ENCODE measurements at places on chromosomes 1 and 21.

DNA sequence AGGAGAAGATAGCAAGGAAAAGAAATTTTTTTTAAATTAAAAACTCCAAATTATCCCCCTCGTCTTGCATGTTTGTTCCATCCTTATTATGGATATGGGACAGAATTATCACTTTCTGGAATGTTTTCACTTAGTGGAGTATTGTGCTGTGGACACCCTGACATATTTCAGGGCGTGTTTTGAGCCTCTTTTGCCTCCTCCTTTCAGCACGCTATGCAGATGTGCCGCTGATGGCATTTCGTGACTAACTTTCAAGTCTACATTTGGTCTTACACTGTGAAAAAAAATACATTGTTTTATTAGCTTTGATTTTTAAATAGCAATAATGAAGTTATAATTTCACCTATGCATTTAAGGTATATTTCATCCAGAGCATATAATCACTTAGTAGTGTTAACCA is 738.7 kb downstream of the LTN1 start:
- DNase-seq: no peak

GRCh38 chr1:56550138-56550858 is 29.1 kb downstream of the PLPP3 start:
- DNase-seq: no peak

GRCh38 chr1:156419854-156420204 is 50.8 kb downstream of the RHBG start:
- no peak for DNase-seq

GRCh38 chr1:3120994-3121393 is 52.0 kb downstream of the PRDM16 start:
- DNase-seq: no peak

GRCh38 chr1:24704411-24705259 is 40.6 kb upstream of the CLIC4 start:
- no peak for DNase-seq

DNA sequence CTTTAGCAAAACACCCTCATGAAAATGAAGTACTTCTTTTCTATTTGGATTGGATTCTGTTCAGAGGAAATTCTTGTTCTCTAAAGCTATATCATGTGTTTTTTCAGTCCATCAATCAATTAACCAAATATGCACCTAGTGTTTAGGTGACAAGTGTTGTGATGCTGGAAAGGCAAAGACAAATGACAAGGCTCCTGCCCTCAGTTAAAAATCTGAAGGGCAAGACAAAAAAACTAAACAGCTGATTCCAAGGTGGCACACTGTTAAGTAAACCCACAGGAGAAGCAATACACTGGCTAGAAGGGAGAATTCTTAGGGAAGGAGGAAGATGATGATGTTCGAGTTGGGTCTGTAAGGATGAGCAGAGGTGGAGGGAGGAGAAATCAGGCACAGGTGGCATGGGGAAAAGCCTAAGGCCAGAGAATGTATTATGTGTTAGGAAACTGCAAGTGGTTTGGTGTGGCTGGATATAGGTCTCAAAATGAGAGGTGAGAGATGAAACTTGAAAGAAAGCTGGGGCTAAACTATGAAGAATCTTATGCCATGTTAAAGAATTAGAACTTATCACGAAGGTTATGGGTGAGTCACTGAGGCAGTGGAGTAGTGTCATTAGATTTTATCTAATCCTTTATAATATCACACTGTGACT is 51.8 kb upstream of the GFI1 start:
- no peak for DNase-seq

DNA sequence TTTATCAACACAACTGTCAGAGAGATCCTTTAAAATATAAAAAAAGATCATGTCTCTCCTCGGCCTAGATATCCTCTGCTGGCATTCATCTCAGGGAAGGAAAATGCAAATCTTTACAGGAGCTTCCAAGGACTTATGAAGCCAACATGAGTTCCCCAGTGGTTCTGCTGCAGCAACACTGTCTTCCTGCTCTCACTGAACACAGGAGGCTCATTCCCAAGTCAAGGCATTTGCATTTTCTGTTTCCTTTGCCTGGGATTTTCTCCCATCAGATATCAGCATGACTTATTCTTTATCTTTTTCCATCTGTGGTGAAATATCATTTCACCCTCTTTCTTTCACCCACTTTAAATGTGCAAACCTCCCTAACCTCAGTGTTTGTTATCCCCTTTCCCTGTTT is 513.8 kb upstream of the ZP4 start:
- DNase-seq: no peak

GRCh38 chr1:43293176-43293575 is 7.6 kb upstream of the TIE1 start:
- DNase-seq: no peak

DNA sequence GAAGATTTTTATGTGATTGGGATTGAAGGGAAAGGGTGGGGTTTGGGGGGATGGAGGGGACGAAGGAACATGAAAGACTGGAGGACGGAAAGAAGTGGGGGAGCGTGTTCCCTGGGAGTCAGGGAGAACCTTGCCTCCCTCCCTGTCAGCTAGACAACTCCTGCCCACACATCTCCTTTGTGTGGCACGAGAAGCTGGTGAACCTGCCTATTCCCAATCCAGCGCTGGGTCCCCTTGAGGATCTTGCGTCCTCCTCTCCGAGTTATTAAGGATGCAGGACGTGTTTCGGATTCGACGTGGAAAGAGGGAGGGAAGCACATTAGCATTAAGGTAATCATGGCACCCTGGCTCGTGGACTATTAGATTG is 1.4 kb downstream of the LRRC7 start:
- DNase-seq: no peak

- DNase-seq: no peak
Observed at GRCh38 chr1:245749053-245749452, 594.3 kb downstream of the KIF26B start.

DNA sequence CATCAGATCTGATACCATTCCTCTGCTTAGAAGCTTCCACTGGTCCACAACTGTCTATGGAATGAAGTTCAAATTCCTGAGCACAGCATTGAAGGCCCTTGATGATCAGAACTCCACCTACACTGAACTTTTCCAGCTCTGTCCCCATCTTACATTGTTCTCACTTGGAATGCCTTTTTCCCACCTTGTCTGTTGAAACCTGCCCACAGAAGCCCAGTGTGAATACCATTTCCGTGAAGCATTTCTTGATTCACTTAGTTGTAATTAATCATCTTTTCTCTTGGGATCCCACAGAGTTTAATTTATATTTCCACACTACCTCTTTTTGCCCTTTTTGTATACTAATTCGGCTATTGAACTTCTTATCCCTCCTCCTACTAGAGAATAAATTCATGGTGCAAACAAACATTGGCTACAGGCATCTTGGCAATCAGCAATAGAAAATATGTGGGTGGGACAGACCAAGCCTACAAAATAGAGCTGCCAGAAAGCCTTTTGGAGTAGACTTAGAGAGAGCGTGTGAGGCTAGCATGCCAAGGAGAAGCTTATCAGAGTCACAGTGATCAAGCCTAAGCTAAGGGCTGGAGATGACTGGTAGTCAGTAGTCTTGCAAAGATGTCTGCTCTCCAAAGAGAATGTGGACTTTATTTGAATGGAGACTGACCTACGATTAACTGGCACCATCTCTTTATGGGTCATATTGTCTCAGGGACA is 26.1 kb downstream of the NHLH2 start:
- DNase-seq: no peak

GRCh38 chr1:42130061-42130660 is 23.0 kb upstream of the GUCA2B start:
- DNase-seq: no peak

DNA sequence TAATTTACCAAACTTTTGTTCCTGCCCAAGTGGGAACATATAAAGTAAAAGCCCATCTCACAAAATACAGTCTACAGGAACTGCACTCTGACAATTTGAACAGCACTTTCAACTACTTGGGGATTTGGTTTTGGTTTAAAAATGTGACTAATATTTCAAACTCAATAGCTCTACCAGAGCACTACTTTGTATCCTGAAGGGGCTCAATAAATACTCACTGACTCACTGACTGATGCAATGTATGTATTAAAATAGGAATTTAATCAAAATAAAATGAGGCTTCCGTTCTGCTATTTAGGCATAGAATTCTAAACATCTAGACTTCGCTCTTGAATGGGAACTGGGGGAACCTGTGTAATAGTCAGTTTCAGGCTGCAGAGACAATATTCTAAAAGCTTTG is 21.9 kb downstream of the EFCAB14 start:
- DNase-seq: no peak

DNA sequence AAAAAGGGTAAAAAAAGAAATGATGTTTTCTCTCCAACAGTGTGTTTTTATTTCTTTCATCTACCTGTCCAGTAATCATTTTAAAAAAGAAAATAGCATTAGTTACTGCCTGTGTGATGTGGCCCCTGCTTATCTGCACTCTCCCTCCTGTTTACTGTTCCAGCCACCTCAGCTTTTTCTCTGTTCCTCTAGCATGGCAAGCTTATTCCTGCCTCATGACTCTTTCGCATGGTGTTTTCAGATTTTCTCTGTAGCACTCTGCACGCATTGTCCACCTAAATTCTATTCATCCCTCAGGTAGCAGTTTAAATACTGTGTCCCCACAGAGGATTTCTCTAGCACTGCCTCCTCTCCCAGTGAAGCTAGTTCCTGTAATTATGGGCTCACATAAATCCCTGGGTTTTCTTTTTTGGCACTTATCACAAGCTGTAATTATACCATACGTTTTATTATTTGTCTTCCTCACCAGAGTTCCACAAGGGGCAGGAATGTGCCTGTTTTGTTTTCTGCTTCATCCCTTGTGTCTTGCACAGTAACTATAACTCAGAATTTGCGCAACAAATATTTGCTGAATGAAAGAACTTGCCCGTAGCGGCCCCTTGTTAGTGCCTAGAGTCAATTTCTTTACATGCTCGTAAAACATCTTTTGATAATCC is 51.4 kb upstream of the LRIG2 start:
- peak; percentile 12 for DNase-seq

- no peak for DNase-seq
Observed at GRCh38 chr1:154624746-154625643, 17.0 kb upstream of the ADAR start.

GRCh38 chr1:212281590-212281989 is 3.6 kb upstream of the PPP2R5A start:
- DNase-seq: no peak

All from BJ (cell line).